Stimulated activated CD8-positive, alpha-beta memory T cell treated with anti-CD3 and anti-CD28 coated beads, Interleukin-7, amount 100 ng/mL, for 48 hours (primary cell): ENCODE measurements at places on chromosomes 13 and 19.

DNA sequence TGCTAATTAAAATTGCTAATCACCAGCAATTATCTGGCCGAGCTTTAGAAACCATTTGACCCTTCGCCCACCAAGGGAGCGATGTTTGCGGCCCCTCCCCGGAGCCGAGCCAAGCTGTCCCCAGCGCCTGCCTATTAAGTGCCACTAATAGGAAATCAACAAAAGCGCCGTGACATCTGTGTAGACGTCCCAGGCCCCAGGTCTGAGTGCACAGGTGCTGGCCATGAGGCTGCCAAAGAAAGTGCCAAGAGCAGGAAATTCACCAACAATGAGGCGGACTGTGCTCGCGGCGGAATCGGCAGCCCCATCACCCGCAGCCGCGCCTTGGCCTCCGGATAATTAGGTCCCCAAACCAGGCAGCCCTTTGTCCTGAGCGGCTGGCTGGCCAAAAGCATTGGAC, 44.5 kb upstream of the SPACA7 start:
- no peak for DNase-seq

- DNase-seq = peak; percentile 56
Measured at GRCh38 chr19:33064792-33065550, at the start of gene RHPN2. Gene RHPN2 (minus strand): TSS chr19:33064888. CDS start chr19:33064852, 36 bp downstream.

GRCh38 chr13:89827552-89827951, 1519.9 kb upstream of the MIR17HG start:
- DNase-seq = no peak

DNA sequence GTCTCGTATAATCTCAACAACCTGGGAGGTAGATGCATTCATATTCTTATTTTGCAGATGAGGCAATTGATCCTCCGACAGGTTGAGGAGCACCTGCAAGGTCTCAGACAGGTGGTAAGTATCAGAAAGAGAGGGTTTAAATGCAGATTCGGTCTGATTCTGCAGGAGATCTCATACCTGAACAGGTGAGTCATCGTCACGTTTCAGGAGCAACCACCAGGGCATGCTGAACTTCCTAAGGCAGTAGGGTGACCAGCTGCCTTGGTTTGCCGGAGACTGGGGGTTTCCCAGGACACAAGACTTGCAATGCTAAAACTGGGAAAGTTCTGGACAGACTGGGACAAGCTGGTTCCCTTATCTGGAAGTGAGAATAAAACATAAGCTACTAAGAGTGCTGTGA, 68.8 kb upstream of the TSHZ3 start:
- DNase-seq = no peak

DNA sequence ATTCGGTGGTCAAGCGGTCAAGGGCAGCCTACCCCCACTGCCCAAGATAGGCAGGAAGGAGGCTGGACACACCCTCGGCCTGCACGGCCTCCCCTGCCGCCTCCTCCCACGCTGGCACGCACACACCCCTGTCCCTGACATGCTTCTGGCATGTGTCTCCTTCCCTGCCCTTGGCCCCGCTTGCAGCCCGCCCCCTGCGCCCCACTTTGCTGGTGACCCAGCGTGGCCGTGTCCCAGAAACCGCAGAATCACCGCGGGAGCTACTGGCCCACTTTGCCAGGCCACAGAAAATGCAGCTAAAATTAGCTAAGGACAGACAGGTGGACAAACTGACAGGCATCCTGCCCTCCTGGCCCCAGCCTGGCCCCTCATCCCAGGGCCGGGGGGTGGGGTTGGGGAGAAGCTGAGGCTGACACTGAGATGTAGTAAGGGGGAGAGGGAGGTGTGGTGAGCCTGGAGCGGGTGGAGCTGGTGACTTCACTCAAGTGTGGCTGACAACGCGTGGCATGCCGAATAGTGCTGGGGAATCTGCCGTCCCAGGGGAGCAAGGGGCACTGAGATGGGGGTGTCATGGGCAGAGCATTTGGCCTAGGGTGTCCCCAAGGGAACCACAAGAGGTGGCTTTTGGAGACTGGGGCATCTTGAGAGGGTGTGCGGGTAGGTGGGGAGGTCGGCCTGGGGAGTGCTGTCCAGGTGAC, 2.4 kb downstream of the SHANK1 start:
- no peak for DNase-seq

GRCh38 chr13:95601216-95601615, 43.3 kb downstream of the DZIP1 start:
- no peak for DNase-seq

- no peak for DNase-seq
Measured at GRCh38 chr13:42039457-42039945, 8.9 kb upstream of the DGKH start.
